ENCODE measurements at places on chromosomes 1 and 21.

GRCh38 chr21:41965461-41966013 lies 11.7 kb upstream of the C2CD2 start:
- DNase-seq, result no peak

DNA sequence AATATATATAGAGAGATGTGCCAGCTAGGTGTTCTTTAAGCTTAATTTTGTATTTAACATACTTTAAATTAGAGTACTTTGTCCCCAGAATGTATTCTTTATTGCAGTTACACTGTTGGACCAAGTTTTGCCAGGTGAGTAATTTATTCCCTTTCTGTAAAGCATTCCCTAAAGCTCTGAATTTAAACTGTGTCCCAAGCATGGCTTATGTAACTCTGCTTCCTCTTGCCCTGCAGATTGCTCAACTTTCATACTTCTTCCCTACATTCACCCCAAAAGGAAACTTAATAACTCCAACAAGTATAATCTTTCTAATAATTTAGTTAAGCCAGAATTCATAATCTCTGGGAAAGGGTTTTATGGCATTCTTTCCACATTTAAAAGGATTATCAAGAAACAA lies 5.6 kb downstream of the LYPLAL1 start:
- DNase-seq, result no peak

- no peak for DNase-seq
These were observed 371.6 kb downstream of the PRDM2 start for GRCh38 chr1:14071581-14071980.

DNA sequence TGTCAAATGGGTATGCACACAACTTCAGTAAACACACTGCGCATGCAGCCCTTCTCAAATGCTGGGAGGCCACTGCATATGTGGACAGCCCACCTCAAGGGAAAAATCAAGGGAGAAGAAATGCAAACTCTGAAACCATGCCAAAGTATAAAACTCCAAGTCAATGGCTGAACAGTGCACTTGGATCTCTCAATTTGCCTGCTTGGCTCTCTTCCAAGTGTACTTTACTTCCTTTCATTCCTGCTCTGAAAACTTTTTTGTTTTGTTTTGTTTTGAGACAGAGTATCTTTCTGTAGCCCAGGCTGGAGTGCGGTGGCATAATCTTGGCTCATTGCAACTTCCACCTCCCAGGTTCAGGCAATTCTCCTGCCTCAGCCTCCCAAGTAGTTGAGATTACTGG lies 18.8 kb upstream of the COP1 start:
- no peak for DNase-seq

GRCh38 chr1:63454269-63454668 lies 68.8 kb downstream of the ITGB3BP start:
- no peak for DNase-seq

DNA sequence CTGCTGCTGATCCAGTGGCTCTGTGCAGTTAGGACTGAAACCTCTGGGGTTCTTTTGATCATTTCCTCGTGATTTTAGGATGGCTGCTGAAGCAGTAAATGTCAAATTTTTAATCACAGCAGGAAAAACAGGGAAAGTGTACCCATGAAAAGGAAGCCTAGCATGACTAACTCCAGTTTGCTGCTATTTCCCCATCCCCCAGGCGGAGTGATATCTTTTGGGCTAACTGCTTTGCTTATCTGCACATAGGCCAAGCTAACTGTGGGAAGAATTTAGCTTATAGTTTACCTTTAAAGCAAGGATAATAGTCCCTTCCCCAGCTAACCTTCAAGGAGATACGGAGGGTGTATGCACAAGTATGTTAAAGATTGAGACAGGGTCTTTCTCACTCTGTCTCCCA lies 149.8 kb upstream of the TNR start:
- no peak for DNase-seq

DNA sequence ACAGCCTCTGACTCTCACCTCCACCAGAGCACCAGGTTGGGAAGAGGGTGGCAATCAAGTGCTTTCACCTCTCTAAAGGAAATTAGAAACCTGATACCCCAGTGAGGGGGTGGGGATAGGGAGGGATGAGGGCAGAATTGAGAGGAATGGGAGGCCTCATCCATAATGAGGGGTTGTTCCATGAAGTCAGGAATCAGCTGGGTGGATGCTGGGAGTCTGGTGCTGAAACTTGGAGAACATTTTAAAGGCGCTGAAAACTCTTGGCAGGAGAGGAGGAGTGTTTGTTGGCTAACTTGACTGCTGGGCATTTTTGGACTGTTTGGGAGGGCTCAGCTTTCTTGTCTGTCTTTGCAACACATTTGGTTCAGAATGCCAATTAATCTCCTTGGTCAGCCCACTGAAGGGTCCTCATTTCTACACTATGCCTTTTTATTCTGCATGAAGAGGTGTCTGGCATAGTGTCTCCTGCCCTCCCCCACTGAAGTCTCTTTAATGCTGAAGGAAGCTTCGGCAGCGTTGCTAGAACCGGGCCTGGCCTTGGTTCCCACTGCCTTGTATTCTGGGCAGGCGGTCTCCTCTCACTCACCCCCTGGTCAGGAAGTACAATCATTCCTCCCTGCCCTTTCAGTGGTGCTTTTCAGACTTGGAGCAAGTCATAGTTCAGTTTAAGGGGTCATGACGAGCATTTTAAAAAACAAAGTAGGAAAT lies 2.2 kb downstream of the PHGDH start:
- no peak for DNase-seq
